Naive thymus-derived CD4-positive, alpha-beta T cell (primary cell): ENCODE measurements at places on chromosomes 1 and 21.

GRCh38 chr1:239831577-239832355, 259.9 kb upstream of the FMN2 start:
- DNase-seq, result no peak

GRCh38 chr1:224328644-224329043, 1.3 kb downstream of the NVL start:
- no peak for DNase-seq

DNA sequence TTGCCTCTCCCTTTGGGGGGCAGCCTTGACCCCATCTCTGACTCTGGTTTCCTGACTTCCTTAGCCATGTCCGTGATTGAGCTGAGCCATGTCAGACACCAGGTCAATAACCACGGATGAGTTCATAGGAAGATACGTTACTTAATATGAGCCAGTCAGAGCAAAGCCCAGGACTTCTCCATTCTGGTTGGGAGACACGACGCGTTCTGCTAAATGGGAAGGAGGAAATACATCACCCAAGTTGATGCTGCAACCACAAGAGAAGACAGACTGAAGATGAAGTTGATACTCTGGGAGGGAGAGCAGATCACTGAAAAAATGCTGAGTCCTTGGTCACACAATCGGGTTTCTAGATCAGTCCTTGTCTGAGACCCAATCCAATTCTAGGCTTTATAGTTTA, 90.9 kb downstream of the MATN1 start:
- DNase-seq, result no peak

DNA sequence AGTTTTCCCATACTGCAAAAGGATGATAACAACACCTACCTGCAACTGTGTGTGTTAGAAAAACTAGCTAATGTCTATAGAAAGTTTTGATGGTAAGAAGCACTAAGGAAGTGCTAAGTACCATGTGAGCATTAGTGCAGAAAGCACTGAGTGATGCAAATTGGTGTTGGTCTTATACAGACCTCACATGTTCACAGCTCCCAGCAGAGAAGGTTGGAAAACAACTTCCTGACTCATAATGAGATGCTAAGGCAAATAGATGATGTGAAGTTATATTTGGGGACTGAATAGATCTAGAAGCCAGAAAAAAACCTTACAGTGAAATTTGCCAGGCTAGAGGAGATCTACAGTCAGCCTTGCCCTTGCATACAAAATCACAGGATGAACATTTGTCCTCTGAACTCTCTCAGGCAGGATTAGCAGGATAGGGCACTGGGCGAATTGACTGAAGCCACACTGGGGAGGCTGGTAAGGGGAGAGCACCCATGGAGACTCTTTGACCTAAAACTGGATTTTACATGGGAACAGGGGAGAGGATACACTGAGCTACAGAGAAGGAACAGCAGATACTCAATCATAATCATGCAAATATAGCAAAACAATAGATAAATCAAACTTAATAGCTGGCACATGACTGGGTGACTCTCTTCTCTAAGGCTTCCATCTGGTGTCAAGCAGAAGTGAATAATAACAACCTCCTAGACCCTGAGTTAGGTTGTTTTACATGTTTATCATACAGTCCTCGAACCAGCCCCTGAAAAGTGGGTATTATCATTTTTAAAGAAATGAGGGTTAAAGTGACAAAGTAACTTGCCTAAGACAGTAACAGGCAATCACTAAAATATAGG, 61.3 kb downstream of the ASTN1 start:
- DNase-seq, result no peak

DNA sequence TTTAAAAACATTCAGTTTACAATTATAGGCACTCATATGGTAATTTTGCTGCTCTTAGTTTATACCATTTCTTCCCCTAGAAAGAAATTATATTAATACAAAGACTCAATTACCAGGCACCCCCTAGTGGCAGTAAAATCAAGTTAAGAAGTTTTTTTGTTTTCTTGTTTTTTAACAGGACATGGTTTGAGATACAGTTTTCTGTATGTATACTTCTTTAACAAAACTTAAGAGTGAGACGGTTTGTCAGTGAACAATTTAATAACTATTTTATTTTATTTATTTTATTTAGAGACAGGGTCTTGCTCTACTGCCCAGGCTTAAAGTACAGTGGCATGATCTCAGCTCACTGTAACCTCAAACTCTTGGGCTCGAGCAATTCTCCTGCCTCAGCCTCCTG, 224.6 kb downstream of the FAF1 start:
- no peak for DNase-seq

GRCh38 chr1:222375701-222376100, 172.2 kb downstream of the HHIPL2 start:
- DNase-seq, result no peak

- DNase-seq, result no peak
Observed at GRCh38 chr1:106344494-106344893, 712.0 kb upstream of the PRMT6 start.

GRCh38 chr21:16767201-16767600, 745.6 kb upstream of the CXADR start:
- no peak for DNase-seq

DNA sequence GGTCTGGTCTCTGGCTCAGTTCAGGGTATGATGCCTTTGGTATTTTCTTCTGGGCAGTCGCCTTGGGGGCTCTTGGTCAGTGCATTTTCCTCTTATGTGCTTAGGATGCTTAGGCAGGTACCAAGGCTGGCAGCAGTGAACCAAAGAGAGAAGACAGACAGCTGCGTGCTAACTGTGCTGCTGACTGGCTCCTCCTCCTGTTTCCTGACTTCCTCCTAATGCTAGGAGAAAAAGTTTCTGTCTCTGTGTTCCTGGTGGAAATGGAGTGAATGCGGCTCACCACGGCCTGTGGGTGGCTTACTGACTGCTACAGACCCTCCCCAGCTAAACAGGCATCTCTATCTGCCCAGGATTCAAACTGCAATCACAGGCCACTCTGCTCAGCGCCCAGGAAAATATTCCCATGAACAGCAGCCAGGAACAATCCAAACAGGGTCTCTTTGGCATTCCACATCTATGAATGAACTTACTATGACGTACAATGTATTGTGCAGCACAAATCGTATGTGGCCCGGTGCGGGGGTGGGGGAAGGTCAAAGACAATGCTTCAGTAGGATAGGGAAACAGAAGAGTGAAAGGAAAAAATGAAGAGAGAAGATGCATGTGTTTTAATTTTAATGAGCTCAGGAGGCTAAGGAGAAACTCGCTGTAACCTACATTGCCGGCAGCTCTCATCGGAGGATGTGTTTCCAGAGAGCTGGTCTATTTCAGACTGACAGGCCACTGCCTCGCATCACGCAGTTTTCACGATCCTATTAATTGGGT, 2.8 kb downstream of the ABCG1 start:
- no peak for DNase-seq

- no peak for DNase-seq
Observed at GRCh38 chr21:45534636-45535331, 7.5 kb downstream of the SLC19A1 start.

DNA sequence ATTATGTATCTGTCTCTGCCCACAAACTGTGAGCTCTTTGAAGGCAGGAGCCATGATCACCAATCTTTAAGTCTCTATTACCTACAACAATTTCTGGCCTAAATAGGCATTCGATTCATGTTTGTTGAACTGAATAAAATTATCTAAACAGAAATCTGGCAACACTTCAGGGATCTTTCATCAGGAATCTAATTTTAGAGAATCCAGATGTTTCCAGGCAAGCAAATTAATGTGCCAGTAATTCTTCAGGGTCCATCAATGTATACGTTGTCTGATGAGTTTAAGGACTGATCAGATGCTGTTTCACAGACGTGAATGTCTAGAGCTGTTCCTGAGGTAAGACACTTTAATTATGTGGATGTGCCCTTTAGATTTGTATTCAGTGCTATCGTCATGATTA, 524.4 kb downstream of the PTPRC start:
- DNase-seq, result no peak

- DNase-seq, result no peak
Observed at GRCh38 chr1:77283701-77284425, 2.0 kb downstream of the AK5 start.

- no peak for DNase-seq
Observed at GRCh38 chr1:115676498-115677181, 34.9 kb downstream of the VANGL1 start.

GRCh38 chr1:107637101-107637500, 327.9 kb downstream of the VAV3 start:
- no peak for DNase-seq
